GM12865 (cell line): ENCODE measurements at places on chromosomes 2 and 18.

GRCh38 chr2:46776687-46777327, 138.8 kb downstream of the MCFD2 start:
- peak; percentile 63 for DNase-seq

DNA sequence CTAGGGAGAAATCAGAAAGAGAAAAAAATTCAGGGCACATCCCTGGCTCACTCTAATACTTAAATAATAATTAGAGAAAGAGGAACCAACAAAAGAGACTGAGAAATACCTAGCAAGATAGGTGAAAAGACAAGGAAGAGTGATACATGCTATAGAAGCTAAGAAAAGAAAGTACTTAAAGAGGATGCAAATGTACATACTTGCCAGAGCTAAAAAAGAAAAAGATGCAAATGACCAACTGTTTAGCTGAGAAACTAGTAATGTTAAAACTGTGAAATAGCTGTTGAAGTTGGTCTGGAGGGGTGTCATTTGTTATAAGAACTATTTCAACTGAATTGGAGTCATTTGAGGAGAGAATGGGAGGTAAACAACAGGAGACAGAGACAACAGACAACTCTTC, 412.2 kb downstream of the SPAG16 start:
- peak; percentile 10 for DNase-seq

GRCh38 chr18:9739516-9739915, 31.4 kb downstream of the RAB31 start:
- DNase-seq: no peak

DNA sequence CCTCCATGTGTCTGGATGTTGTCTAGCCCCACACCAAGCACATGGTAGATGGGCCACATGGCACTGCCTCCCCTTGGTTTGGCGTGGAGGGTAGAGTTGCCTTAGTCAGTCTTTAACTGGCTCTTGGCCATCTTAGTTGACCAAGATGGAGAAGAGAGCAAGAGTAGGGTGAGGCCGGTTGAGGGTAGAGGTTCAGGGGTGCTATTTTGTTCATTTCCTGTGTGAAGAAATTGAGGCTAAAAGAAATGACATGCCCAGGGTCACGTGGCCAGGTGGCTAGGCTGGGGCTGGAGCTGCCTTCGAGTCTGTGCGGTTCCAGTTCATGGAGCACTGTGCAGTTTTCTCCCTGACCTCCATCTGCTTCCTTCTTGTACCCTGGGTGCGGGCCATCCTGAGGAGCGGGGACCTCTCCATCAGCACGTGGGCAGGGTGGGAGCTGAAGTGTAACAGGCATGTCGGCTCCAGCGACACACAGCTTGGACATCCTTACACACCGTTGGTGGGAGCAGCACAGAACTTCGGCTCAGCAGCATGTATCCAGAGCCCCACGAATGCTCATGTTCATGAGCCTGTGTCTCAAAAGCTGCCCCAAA, 213.2 kb downstream of the GBX2 start:
- no peak for DNase-seq

GRCh38 chr2:201260302-201260800, at the start of gene CASP8:
CASP8 (plus strand) TSS chr2:201260536; CDS start chr2:201266487, 5,951 bp downstream.
- peak; percentile 76 for DNase-seq

DNA sequence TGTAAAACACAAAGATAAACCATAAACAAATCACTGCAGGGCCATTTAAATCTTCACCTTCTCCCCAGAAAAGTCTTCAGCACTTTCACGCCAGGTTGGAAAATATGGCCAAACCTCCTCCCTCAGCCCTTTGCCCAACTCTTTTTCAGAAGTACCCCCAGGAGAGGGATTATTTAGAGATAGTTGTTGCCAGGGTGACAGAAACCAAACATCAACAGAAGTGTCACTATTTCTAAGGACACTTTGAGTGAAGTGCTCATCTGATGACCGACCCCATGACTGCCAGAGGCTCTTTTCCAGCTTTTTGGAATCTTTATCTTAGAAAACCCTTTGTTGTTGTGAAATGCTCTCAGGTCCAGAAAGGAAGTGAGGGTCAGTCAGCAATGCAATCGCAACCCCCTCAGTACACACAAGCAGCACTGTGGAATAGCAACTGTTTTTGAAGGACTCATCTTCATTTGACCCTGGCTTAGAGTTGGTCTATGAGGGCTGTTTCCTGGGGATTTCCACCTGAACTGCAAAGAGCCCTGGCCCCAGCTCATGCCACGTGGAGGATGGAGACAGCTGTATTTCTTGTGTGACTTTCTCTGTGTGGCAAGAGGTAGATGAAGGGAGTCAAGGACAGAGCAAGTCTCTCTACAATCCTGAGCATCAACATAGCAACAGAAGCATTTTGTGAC, 114.0 kb upstream of the STON1 start:
- DNase-seq: peak; percentile 61

DNA sequence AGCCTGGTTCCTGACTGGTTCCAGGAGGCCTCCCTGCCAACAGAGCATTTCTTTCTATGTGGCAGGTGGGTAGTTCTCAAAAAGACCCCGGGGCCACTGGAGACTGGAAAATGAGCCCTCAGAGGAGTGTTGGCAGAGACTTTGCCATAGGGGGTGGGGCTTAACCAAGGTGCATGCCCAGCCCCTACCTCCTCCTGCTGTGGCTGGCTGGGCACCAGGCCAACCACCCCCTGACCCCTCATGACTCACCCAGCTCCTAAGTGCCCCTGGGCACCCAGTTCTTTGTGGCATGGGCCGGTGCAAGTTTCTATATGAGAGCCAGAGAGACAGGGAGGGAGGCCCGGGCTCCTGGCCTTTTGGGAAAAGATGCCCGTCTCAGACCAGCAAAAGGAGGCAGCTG, 98.2 kb upstream of the SMAD2 start:
- no peak for DNase-seq

DNA sequence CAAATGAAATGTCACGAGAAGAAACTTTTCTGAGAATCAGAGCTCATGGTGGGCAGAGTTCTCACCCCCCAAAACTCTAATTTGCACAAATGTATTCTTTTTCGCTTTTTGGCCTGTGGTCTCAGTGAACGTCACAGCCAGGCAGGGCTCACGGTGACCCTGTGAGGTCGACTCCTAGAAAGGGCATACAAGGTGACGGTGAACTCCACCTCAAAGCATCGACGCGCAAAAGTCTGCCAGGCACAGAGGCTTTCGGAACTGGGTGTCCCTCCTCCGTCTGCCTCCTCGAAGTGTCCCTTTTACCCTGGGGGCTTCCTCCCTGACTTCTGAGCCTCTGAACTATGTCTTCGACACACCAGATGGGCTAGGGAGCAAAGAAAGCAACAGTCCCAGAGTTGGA, 139.2 kb upstream of the PXDN start:
- DNase-seq: no peak

DNA sequence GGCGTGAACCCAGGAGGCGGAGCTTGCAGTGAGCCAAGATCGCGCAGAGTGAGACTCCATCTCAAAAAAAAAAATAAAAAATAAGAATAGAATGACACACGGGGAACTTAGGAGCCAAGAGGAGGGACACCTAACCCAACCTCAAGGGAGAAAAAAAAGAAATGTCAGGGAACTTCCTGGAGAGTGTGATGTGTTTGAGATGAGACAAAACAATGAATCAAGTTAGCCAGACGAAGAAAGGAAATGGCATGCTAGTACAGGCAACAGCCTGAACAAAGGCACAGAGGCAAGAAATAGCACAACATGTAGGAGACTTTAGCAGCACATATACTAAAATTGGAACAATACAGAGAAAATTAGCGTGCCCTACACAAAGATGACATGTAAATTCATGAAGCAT, 36.7 kb upstream of the PAPOLG start:
- DNase-seq: no peak

DNA sequence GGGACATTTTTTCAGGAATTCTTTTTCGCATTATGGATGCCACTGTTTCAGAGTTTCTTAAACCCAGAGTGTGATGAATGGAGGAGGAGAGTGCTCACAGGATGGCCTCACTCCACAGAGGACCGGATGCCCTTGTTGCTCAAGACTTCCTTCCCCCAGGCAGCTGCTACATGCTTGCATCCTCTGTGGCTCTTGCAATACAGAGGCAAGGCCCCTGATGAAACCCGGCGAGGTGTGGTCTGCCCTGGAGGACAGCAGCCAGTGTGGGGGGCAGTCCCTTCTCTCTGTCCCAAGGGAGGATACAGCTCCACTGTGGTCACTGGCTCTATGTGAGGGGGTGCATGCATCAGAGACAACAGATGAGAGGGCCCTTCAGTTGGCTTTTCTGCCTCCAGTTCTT, 109.6 kb downstream of the SH3RF3 start:
- peak; percentile 86 for DNase-seq

DNA sequence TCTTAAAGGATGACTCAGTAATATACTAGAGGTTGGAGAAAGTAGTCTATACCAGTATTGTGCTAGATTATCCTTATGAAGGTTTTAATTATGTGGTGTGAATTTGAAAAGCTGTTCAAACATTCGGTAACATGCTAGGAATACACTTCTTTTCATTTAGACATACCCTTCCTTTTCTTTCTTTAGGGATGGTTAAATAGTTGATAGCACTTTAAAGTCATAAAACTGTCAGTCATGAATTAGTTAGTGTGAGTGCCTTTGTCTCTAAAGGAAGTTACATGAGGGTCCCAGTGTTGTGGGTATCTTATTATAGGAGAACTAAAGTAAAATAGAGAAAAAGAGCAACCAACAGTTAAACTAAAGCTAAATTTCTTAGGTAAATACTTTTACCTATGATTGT, 149.3 kb downstream of the CSRNP3 start:
- DNase-seq: no peak

- DNase-seq: no peak
Measured at GRCh38 chr18:78006006-78006773, 756.5 kb downstream of the GALR1 start.

- DNase-seq: no peak
Measured at GRCh38 chr2:69260666-69261065, 126.4 kb downstream of the GFPT1 start.

GRCh38 chr2:205133544-205133943, 548.8 kb upstream of the NRP2 start:
- DNase-seq: no peak

- DNase-seq: no peak
Measured at GRCh38 chr2:157233506-157233905, 24.0 kb upstream of the GALNT5 start.

DNA sequence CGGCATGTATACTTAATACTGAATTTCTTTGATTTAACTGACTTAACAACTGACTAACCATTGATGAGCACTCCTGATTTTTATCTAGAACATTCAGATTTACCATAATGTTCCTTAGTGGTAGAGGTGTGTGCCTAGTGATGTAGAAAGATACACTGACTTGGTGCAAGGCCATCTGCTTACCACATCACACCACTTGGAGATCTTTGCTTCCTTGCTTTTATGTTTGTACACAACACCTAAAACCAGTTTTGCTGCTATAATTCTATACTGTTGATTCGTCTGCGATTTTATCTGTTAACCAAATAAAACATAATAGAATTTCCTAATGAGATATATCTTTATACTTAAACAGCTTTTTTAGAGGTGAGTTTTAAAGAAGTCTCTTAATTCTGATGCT, 3.9 kb upstream of the FARP2 start:
- DNase-seq: no peak

DNA sequence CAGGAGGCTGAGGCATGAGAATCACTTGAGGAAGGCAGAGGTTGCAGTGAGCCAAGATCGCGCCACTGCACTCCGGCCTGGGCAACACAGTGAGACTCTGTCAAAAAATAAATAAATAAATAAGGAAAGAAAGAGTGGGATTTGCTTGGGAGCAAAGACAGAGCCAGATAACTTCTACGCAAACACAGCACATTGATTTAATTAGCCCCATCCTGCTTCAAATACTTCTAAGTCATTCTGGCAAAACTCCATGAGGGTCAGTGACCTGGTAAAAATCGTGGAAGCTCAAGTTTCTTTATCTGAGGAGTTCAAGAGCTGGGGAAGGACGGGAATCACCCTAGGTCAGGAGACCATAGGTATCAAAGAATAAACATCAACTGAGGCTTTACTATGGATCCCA, 70.6 kb upstream of the TCF7L1 start:
- no peak for DNase-seq

DNA sequence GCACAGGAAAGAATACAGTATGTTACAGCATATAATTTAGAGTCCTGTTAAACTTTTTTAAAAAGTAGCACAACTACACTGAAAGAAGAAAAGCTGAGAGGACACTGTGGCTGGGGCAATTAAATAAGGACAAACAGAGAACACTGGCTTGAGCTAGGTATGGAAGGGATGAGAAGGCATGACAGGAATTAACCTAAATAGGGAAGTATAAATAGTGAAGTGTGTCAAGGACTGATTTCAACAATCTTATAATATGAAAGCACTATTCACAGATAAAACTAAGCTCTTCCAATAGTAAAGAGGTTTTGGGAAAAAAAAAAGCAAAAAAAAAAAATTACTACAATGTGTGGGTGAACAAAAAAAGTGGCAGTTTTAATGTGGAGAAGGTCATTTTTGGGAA, 45.5 kb downstream of the PPP3R1 start:
- DNase-seq: no peak

- DNase-seq: peak; percentile 63
Measured at GRCh38 chr18:51110073-51110797, 80.2 kb downstream of the SMAD4 start.

DNA sequence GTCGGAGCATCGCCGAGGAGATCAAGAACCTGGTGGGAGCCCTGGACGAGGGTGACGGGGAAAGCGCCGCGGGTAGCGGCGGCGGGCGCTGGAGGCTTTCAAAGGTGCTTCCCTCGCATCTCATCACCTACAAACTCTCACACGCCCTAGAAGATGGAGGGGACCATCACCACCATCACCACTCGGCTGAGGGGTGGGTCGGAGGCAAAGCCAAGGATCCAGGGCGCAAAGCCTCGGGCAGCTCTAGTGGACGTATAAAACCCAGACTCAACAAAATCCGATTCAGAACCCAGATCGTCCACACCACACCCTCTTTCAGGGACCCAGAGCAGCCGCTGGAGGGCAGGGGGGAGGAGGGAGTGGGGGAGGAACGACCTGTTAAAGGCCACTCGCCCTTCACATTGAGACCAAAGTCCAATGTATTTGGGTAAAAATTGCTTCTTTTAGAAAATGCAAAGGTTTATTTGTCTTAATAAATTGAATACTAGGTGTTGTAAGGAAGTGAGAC, 1.5 kb downstream of the SOWAHC start:
- DNase-seq: no peak

- DNase-seq: no peak
Measured at GRCh38 chr2:203143391-203143790, 95.4 kb upstream of the CYP20A1 start.

- DNase-seq: no peak
Measured at GRCh38 chr18:2797951-2798350, 48.9 kb upstream of the EMILIN2 start.

DNA sequence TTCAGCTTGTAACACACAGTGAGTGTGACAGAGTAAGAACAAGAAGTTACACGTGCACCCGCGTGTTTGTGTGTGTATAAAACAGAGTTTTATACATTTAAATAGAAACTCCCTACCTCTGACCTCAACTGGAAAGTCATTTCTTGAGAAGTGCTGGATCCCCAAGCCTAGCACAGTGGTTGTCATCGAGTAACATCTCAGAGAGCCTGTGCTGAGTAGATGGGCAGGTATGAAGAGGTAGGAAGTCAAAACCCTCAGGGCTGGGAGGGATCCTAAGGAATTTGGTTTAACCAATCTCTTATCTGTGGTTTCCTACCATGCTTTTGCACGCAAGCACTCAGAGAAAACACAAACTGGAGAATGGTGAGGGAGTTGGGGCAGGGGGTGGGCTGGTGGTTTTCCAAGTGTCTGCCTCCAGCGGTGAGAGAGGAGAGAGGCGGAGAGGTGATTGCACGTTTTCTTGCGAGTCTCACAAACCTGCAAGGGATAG, 9.2 kb downstream of the ACOXL start:
- DNase-seq: peak; percentile 33

- no peak for DNase-seq
Measured at GRCh38 chr2:219289537-219290361, 10.6 kb downstream of the DNAJB2 start.

GRCh38 chr2:8589721-8590120, 92.1 kb upstream of the ID2 start:
- DNase-seq: no peak
